ENCODE measurements at places on chromosomes 3 and 15. TPM values are rescaled to one million over a fixed set of nuclear protein-coding genes. Genes with fewer than 3 reads are reported as not detected.

DNA sequence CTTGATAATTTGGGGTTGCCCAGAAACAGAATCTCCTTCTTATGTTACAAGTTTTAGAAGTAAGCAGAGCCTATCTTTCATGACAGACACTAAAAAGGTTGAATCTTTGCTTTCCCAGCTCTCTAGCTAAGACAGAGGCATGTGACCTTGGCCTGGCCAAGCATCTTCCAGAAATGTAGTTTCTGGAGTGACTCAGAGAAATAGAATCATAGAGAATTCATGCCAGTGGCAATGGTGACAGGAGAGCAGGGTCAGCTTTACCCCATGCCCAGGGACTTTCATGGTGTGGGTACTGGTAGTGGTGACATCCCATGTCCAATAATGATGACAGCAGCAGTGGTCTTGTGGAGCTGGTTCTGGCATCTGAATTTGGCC, 4.0 kb upstream of the PARP6 start:
- H3K27me3 ChIP-seq: peaks cover 4% of the 10 kb centered on the region
- no peak overlapping the region for H3K27ac ChIP-seq
- DNase-seq: no peak
- H3K4me3 ChIP-seq: no peak overlapping the region
- no peaks in the 10 kb centered on the region for H3K36me3 ChIP-seq

DNA sequence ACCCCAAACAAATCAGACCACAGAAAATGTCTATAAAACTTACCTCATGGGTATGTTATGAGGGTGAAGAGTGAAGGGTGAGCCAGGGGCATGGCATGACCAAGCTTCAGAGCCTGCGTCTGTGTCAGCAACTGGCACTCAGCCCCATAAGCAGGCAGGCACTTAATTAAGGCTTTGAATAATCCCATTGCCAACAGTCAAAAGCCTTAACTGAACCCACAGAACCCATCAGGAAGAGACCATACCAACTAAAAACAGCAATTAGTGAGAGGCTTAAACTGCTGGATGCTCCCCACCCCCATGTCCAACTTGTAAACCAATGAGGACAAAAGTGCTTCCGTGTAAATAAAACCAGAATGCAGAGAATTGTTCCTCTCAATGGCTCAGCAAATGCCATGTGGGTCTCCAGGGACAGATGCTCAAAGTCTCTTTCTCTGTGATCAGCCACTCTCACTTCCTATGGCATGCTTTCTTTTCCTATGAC, 126.0 kb downstream of the MYLK start:
- H3K27me3 ChIP-seq: peaks cover 26% of the 10 kb centered on the region
- H3K36me3 ChIP-seq: no peaks in the 10 kb centered on the region
- H3K4me1 ChIP-seq: peaks cover 5% of the 10 kb centered on the region
- no peak overlapping the region for H3K4me3 ChIP-seq
- no peak overlapping the region for H3K27ac ChIP-seq
- DNase-seq: no peak

DNA sequence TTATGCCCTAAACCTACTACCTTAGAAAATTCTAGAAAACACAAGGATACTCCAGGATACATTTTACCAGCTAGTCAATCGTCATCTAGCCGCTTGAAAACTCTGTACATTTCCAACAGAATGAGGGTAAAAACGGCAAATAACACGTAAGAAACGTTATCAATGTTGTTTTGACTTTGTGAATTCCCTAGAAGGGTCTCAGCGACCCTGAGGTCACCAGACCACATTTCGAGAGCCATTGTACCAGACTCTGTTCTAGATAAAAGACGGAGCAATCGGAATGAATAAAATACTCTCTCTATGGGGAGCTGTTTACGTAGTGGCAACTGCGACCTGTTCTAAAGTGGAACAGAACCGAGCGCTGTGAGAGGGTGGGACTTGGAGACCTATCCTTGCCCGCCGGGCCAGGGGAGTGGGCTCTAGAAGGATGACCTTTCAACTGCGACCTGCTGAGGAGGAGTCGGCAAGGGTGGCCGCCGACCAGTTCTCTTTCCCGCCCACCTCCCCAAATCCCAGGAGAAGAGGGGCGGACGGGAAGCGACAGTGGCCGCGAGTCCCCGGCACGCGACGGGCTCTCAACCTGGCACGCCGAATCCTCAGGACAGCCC, 778 bp upstream of the AP4E1 start:
- peak; percentile 57 for DNase-seq
- H3K4me1 ChIP-seq: peaks cover 22% of the 10 kb centered on the region

RETNLB gene
- not detected for total RNA-seq

SIDT1 gene
- total RNA-seq: 31.6 TPM

- H3K27ac ChIP-seq: no peak overlapping the region
- H3K4me1 ChIP-seq: no peaks in the 10 kb centered on the region
- no peaks in the 10 kb centered on the region for H3K36me3 ChIP-seq
- H3K4me3 ChIP-seq: no peak overlapping the region
- no peaks in the 10 kb centered on the region for H3K27me3 ChIP-seq
Observed at GRCh38 chr3:117848606-117849005, 1139.0 kb downstream of the TUSC7 start.

LTK gene
- total RNA-seq: 1.1 TPM

SLCO2A1 gene
- not detected for total RNA-seq

LEKR1 gene
- total RNA-seq: 0.54 TPM

DNA sequence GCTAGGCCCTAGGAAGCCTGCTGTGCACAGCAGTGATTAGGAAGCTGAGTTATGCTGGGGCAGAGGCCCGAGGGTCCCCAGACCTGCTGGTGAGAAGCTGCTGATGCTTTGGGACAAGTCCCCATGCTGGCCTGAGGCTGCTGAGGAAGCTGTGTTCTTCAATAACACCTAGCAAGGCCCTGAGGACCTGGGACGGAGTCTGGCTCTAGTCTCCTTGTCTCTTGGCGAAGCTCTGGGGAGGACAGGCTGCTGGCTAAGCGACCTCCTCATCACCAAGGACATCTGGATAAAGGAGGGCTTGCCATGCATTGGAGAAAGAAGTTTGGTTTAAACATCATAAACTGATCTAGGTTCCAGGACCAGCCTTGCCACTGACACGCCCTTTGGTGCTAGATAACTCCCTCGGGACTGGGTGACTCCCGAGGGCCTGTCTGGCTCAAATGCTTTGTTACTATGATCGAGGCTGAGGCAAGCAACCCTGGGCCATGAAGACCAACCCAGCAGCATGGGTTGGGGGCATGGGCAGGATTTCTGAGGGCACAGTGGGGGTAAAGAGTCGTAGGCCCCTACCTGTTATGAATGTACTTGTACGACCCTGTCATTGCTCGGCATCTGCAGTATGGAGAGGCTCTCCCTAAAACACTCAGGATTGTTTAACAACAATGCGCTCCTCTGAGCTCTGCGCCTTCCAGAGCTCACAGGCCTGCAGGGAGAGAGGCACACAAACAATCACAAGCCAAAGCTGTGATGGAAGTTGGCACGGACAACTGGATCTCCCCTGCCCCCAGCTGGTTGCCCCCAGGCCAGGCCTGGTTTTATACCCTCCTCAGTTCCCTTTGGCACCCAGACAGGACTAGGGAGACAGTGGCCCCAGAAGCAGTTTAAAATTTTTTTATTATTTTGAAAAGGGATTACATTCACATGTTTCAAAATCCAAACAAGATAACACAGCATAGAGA, 64.4 kb downstream of the LINGO1 start:
- DNase-seq: no peak
- H3K27me3 ChIP-seq: no peaks in the 10 kb centered on the region

DNA sequence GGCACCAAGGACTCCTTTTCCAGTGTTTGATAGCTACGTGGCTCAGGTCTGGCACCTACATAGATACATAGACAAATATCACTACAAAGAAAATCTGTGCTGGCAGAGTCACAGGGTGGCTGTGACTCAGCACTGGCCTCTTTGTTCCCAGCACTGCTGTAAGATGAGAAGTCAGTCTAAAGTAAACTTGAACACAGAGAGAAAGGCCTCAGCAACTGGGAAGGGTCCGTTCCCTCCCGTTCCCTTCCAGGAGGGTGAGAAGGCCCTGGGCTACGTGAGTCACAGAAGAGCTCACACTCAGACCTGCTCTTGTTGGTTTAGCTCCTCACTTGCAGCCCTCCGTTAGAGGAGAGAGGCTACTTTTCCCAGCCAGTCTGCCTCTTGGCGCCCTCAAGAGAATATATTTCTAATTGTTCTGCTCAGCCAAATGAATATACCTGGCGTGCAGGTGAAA, 23.1 kb downstream of the ANXA2 start:
- no peak for DNase-seq
- peaks cover 56% of the 10 kb centered on the region for H3K36me3 ChIP-seq
- peaks cover 7% of the 10 kb centered on the region for H3K4me1 ChIP-seq
- no peaks in the 10 kb centered on the region for H3K27me3 ChIP-seq

PLD1 gene
- 0.50 TPM for total RNA-seq

LRRC58 gene
- 28.2 TPM for total RNA-seq

SATB1 gene
- total RNA-seq: 323 TPM

DNA sequence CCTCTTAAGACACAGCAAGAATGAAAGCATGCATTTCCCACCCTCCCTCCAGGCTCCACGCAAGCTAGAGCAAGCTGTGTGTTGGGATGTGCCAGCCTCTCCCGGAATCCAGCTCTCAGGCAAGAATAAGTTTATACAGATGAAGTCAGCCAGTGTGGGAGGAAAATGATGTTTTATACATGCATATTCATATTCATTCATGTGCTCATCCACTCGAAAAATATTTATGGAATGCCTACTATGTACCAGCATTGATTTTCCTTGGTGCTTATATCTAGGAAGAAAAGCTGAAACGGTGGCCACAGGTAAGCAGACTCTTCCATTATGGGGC, 62.7 kb downstream of the KLHL6 start:
- peaks cover 58% of the 10 kb centered on the region for H3K36me3 ChIP-seq
- H3K27ac ChIP-seq: no peak overlapping the region
- no peak overlapping the region for H3K4me3 ChIP-seq
- peaks cover 21% of the 10 kb centered on the region for H3K4me1 ChIP-seq
- H3K27me3 ChIP-seq: no peaks in the 10 kb centered on the region

DNA sequence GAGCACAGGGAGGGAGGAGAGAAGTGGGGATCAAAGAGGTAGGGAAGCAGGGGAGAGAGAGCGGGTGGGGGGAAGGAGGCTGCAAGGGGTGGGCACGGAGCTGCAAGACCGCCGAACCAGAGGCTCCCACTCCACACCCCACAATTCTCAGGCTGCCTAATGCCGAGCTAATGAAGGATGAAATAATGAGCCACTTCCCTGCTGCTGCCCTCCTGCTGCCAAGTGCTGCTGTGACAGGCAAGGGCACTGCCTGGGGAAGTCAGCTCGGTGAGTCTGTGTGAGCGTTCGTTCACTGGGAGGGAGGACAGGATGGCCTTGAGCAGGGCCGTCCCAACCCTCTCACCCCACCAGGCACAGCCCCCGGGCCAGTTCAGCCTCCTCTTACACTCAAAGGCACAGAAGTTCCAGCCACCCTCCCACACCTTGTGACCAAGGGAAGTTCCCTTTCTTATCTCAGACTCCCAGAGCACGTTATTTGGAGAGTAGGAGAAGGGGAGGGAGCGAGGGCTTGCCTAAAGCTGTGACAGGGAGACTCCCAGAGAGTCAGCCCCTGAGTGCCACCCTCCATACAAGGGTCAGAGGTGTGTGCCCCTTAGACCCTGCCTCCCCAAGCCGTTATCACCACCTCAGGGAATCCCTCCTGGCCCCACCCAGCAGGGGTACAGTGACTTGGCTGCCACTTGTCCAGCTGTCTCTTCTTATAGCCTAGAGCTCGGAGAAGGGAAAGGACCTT, 12.4 kb downstream of the GLYCTK start:
- H3K4me1 ChIP-seq: no peaks in the 10 kb centered on the region
- H3K27me3 ChIP-seq: no peaks in the 10 kb centered on the region
- no peak for DNase-seq
- no peaks in the 10 kb centered on the region for H3K36me3 ChIP-seq
- no peak overlapping the region for H3K4me3 ChIP-seq

DNA sequence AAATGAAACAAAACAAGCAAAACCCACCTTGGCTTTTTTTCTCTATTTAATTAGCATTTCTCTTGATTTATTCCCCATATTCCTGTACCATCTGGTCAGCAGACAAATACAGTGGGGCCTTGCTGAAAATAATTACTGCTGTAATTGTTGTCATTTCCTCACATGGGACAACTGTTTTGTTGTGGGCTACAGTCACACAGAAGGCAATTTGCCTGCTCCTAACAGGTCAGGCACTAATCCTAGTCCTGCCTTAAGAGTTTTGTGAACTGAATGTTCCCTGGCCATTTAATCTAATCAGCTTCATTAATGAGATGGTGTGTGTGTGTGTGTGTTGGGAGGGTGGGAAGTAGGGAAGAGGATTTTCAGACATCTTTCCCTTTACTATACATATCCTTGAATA, 11.6 kb downstream of the TRPC1 start:
- no peak overlapping the region for H3K27ac ChIP-seq
- H3K36me3 ChIP-seq: no peaks in the 10 kb centered on the region
- no peak overlapping the region for H3K4me3 ChIP-seq
- DNase-seq: no peak

GRCh38 chr15:70766597-70766996, 3.2 kb upstream of the UACA start:
- no peak overlapping the region for H3K27ac ChIP-seq
- H3K27me3 ChIP-seq: peaks cover 30% of the 10 kb centered on the region
- H3K4me1 ChIP-seq: peaks cover 33% of the 10 kb centered on the region
- DNase-seq: no peak

- DNase-seq: no peak
- no peak overlapping the region for H3K4me3 ChIP-seq
- H3K4me1 ChIP-seq: no peaks in the 10 kb centered on the region
- no peak overlapping the region for H3K27ac ChIP-seq
Observed at GRCh38 chr3:99094606-99095005, 193.1 kb upstream of the DCBLD2 start.

DNA sequence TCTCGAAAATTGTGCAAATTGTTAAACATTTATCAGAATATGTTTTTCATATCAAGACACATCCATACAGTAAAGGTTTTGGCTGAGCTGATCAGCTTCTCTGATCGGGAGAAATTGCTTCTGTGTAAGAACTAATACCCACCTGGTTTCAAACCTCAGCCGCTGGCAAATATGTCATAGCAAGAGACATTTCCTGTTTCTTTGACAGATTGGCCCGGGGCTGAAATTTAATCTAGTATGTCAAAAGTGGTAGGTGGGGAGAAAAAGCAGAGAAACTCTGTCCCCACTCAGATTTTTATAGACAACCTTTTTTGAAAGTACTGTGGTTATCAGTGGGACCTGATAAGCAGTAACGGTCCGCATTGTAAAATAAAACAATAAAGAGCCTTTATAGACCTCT, 88.8 kb upstream of the SLC24A5 start:
- no peak overlapping the region for H3K27ac ChIP-seq
- no peaks in the 10 kb centered on the region for H3K4me1 ChIP-seq
- H3K36me3 ChIP-seq: no peaks in the 10 kb centered on the region
- peaks cover 7% of the 10 kb centered on the region for H3K27me3 ChIP-seq
- no peak for DNase-seq

DNA sequence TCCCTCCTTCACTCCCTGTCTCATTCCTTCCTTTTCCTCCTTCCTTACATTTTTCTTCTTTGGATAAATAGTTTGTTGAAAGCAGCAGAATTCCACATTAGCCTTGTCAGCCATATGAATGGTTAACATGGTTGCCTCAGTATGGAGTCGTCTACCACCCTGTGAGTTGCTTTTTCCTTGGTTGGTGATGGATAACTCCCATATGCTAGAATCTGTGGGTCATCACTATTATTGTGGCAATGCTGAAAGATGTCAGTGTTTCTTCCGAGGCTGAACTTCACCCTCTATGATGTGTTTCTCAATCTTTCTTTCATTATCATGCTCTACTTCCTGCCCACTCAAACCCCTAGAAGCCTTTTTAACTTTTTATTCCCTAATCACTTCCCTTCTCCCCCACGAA, 481.8 kb upstream of the KCNMB2 start:
- H3K27me3 ChIP-seq: no peaks in the 10 kb centered on the region
- no peak overlapping the region for H3K27ac ChIP-seq
- no peaks in the 10 kb centered on the region for H3K4me1 ChIP-seq

- H3K36me3 ChIP-seq: peaks cover 21% of the 10 kb centered on the region
- no peak overlapping the region for H3K4me3 ChIP-seq
- H3K27me3 ChIP-seq: no peaks in the 10 kb centered on the region
- no peak overlapping the region for H3K27ac ChIP-seq
- no peak for DNase-seq
Observed at GRCh38 chr3:12501360-12502020, 17.2 kb downstream of the TSEN2 start.

C2CD4B gene
- total RNA-seq: not detected

Data from activated CD4-positive, alpha-beta T cell treated with anti-CD3 and anti-CD28 coated beads, Interleukin-2, amount 10 ng/mL, durations not matched to agents 7 days and 5 days (primary cell).